GM23248 (cell line): ENCODE measurements at places on chromosomes 3 and 15. TPM values are rescaled to one million over a fixed set of nuclear protein-coding genes. Genes with fewer than 3 reads are reported as not detected.

- H3K36me3 ChIP-seq: no peaks in the 10 kb centered on the region
- no peak overlapping the region for H3K4me3 ChIP-seq
- no peaks in the 10 kb centered on the region for H3K4me1 ChIP-seq
- peaks cover 7% of the 10 kb centered on the region; the same call in 1 of the 2 replicates for H3K27me3 ChIP-seq
Measured at GRCh38 chr15:59906046-59906445, 98.1 kb upstream of the FOXB1 start.

GRCh38 chr15:62432702-62433398 lies 267.8 kb upstream of the C2CD4B start:
- peaks cover 25% of the 10 kb centered on the region for H3K4me1 ChIP-seq
- H3K36me3 ChIP-seq: no peaks in the 10 kb centered on the region
- H3K4me3 ChIP-seq: no peak overlapping the region

DNA sequence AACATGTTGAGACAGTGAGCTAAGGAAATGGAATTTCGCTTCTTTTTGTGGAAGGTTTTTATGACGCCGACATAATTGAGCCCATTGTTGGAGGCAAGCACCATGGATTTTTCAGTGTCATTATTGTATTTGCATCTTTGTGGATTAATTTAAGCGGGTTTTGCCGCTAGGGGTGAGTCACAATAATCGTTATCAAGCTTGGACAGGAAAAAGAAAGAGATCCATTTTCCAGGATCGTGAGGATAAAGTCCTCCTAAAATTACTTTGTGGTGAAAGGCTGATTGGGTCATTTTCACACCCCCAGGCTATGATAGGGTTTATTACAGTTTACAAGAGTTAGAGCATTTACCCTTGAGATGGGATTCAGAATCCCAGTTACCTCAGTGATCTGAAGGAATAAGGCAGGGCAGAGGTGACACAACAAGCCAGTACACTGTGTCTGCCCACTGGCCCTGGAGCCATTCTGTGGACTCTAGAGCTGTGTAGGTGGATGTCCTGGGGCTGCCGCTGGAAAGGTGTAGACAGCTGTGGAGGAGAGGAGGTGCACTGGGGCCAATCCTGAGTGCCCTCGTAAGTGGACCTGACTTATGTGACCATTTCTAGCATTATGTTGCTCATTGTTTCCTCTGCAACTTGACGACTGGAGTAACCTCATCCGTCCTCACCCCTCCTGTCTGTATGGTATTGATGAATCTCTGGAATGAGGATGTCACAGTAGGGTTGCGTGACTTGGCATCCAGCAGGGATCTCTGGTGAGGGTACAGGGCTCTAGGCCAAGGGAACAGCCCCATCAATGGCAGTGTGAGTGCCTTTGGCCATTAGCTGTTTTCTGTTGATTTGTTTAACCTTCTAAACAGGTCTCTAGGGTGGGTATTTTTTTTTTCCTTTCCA lies 370.1 kb downstream of the LRTM1 start:
- no peaks in the 10 kb centered on the region for H3K4me1 ChIP-seq
- no peak overlapping the region for H3K4me3 ChIP-seq
- H3K27ac ChIP-seq: no peak overlapping the region
- DNase-seq: no peak
- H3K36me3 ChIP-seq: no peaks in the 10 kb centered on the region

TMEM40 gene
- not detected in 2 replicates for total RNA-seq

DNA sequence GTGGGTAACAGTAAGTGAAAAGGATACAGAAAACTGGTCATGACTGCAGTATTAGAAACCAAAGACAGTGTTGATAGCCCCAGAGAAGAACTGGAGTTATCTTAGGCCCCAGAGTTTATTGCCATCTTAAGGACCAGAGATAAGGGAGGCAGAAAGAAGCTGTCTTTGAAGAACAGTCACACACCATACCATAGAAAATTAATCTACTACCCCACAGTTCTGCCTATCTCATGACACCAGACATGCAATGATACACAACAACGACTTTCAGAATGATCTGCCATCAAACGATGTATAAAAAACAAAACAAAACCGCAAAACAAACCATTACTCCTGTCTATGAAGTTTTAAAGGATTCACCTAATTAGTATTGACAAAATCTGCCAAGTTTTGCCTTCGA lies 9.6 kb downstream of the CPOX start:
- H3K36me3 ChIP-seq: peaks cover 22% of the 10 kb centered on the region; the same call in 1 of the 2 replicates
- no peak for DNase-seq
- no peak overlapping the region for H3K4me3 ChIP-seq
- no peaks in the 10 kb centered on the region for H3K27me3 ChIP-seq
- H3K4me1 ChIP-seq: peaks cover 8% of the 10 kb centered on the region; the same call in 1 of the 2 replicates

- peak; percentile 38 for DNase-seq
- H3K27me3 ChIP-seq: no peaks in the 10 kb centered on the region
- peak overlapping the region; percentile 14; the same call in 1 of the 2 replicates for H3K4me3 ChIP-seq
- H3K36me3 ChIP-seq: no peaks in the 10 kb centered on the region
- no peak overlapping the region for H3K27ac ChIP-seq
Measured at GRCh38 chr3:179175358-179175757, 27.2 kb downstream of the PIK3CA start.

SPG11 gene
- 53.6 and 75.6 TPM in 2 replicates for total RNA-seq

- peaks cover 12% of the 10 kb centered on the region; the same call in 1 of the 2 replicates for H3K36me3 ChIP-seq
- H3K4me3 ChIP-seq: no peak overlapping the region
- H3K4me1 ChIP-seq: peaks cover 11% of the 10 kb centered on the region
Measured at GRCh38 chr3:170257145-170257544, 34.9 kb downstream of the PRKCI start.

GRCh38 chr3:94896994-94897393 lies 834.1 kb downstream of the NSUN3 start:
- no peaks in the 10 kb centered on the region for H3K27me3 ChIP-seq
- H3K36me3 ChIP-seq: no peaks in the 10 kb centered on the region
- no peak for DNase-seq
- H3K4me1 ChIP-seq: no peaks in the 10 kb centered on the region
- no peak overlapping the region for H3K4me3 ChIP-seq

SOX14 gene
- not detected in 2 replicates for total RNA-seq

PLIN1 gene
- not detected in 2 replicates for total RNA-seq
